ENCODE measurements at places on chromosomes 4 and X.

DNA sequence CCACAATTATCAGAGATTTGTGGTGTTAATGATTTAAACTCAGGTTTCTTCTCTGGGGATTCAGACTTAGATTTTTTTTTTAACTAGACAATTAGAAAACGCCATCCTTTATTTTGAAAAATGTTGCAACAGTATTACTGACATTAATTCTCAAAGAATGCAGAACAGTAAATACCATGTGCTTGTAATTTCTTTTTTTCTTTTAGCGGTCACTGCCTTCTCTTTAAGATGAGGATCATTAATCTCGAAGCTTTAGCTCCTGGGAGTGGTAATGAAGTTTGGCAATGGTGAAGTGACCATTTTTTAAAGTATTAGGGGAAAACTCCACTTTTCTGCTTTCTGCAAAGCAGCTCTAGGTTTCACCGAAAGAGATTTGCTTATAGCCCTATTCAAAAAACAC is 164.0 kb upstream of the MBNL3 start:
- DNase-seq: no peak

DNA sequence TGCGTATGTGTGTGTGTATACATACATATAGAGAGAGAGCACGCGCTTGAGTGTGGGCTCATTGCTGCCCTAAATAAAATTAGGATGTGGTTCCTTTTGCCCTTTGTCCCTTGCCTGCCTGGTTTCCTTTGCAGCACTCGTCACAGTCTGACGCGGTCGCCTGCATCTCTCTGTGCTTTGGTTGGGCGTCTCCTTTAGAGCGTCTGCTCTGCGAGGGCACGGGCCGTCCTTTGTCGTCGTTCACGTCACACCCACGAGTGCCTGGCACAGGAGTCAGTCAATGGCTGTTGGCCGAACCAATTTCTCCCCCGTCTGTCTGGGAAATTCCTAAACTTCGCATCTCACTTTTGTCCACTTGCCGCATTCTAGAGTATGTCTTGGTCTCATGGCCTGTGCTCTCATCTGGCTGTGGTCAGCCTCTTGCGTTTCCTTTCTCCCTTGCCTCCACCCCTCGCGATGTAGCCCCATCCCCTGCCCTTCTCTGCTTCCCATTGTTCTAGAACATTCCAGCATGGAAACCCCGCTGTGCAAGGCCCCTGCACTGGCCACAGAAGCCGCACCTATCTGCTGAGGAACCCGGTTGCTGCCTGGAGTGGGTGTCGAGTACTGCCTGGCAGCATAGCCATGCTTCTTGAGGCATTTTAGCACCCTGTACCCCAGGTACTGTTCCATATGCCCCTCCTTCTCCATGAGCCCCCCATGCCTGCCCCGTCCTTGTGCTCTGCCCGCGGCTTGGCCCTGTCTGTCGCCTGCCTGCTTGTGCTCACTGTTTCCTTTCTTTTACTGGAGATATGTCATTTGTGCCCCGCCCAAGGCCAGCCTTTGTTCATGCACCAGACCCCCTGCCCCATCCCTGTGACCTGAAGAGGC is 8.0 kb downstream of the MAEA start:
- DNase-seq: no peak

DNA sequence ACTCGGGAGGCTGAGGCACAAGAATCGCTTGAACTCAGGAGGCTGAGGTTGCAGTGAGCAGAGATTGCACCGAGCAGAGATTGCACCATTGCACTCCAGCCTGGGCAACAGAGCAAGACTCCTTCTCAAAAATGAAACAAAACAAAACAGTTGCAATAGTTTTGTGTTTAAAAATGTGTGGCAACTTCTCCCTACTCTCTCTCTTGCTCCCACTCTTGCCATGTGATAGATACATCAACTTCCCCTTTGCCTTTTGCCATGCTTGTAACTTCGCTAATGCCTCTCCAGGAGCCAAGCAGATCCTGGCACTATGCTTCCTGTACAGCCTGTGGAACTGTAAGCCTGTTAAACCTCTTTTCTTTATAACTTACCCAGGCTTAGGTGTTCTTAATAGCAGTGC is 52.5 kb upstream of the INTU start:
- no peak for DNase-seq

DNA sequence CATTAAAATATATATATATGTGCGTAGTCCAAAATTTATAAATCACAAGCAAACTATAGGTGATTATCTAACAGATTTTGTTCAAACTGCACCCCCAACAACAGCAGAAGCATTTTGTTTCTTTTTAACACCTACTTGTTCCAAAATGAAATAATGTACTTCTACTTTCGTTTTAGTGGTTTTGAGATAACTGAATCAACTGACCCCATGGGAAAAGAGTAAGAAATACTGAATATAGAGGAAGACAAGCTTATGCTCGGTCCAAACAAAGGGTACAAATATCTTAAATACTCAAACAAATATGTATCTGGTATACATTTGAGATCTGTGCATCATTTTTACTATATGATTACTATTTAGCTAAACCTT is 22.4 kb downstream of the MAP7D3 start:
- DNase-seq: no peak

GRCh38 chr4:152735396-152735859 is 44.1 kb downstream of the TIGD4 start:
- no peak for DNase-seq

GRCh38 chrX:14832151-14832550 is 40.7 kb downstream of the FANCB start:
- no peak for DNase-seq

DNA sequence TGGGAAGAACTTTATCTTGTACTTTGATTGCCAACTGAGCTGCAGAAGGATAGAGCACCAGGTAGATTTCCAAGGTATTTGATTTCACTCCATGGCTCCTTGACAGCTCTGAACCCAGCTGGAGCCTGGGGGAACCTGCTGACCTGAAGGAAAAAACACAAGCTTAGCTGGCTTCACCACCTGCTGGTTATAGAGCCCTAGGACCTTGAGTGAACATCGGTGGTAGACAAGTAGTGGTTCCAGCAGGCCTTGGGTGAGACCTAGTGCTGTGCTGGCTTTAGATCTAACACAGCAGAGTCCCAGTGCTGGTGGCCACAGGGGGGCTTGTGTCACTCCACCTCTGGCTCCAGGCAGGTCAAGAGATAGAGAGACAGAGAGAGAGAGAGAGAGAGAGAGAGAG is 1102.6 kb downstream of the ADGRL3 start:
- DNase-seq: no peak

DNA sequence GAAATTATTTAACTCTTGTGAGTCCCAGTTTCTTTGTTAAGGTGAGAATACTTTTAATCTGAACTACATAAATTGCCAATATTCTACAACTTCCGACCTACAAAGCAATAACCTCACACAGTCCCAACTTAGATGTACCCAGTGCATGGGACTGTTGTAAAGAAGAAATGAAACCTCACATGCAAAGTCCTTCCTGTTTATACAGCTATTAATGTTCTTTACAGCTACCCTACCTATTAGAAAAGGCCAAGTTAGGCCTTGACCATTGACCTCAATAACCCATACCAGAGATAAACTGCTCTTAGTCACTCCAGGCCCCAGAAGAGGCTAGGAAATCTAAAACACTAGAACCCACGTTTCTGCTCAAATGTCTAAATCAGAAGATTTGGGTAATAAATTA is 920.1 kb upstream of the TENM3 start:
- DNase-seq: no peak

- no peak for DNase-seq
Measured at GRCh38 chr4:16725252-16725651, 173.2 kb downstream of the LDB2 start.

GRCh38 chrX:39667191-39667590 is 430.6 kb downstream of the BCOR start:
- no peak for DNase-seq

GRCh38 chr4:128364565-128364964 is 77.0 kb upstream of the PGRMC2 start:
- DNase-seq: no peak

- no peak for DNase-seq
Measured at GRCh38 chr4:113604955-113605354, 156.6 kb downstream of the CAMK2D start.

- DNase-seq: no peak
Measured at GRCh38 chr4:114385195-114385985, 213.2 kb upstream of the UGT8 start.

DNA sequence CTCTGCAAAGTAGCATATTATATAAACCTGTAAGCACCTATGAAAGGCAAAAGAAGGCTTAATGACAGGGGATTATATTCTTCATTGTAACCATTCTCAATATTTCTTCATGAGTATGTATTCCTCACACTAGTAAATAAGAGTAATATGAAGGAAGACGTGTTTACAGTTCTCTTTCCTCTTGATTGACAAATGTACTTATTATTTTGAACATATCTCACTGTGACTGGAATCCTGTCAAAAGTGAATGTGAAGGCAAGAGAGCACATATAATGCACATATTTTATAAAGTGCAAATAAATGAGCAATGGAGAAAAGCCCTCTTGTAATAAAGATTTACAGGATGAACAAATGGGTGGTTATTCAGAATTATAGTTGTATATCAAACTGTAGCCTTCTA is 19.7 kb downstream of the FAM47A start:
- no peak for DNase-seq

DNA sequence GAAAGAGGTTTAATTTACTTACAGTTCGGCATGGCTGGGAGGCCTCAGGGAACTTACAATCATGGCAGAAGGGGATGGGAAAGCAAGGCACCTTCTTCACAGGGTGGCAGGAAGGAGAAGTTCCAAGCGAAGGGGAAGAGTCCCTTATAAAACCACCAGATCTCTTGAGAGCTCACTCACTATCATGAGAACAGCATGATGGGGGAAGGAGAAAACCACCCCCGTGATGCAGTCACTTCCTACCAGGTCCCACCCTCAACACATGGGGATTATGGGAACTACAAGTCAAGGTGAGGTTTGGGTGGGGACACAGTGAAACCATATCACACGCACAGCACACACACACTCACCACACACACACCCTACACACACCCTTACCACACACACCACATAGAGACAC is 104.3 kb downstream of the DCTD start:
- DNase-seq: no peak

GRCh38 chr4:5995901-5996623 is 22.2 kb downstream of the C4orf50 start:
- no peak for DNase-seq

GRCh38 chr4:56198265-56198664 is 189.0 kb downstream of the AASDH start:
- DNase-seq: no peak

GRCh38 chr4:153258750-153259149 is 54.5 kb downstream of the TRIM2 start:
- no peak for DNase-seq

GRCh38 chrX:13699183-13699826 is 10.4 kb downstream of the RAB9A start:
- DNase-seq: no peak

- DNase-seq: peak; percentile 23
Measured at GRCh38 chr4:180058691-180059215, 2184.4 kb upstream of the TENM3 start.

GRCh38 chr4:100041646-100042045 is 91.6 kb upstream of the H2AZ1 start:
- no peak for DNase-seq

DNA sequence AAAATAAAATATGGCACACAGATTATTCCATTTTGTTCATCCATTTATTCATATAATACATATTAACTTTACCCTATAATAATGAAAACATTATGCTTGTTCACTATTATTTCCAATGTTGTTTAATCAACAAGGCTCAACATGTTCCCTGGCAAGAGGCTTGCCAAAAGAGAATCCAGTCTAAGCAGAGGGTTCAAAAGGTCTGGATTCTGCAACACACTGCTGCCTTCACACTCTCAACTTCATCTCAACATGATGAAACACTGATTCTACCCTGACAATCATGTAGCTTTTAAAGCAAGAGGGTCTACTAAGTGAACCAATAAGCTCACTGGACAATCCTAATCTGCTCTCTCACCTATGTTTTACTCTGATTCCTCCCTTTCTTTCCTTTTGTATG is 101.1 kb downstream of the MID1 start:
- DNase-seq: no peak

DNA sequence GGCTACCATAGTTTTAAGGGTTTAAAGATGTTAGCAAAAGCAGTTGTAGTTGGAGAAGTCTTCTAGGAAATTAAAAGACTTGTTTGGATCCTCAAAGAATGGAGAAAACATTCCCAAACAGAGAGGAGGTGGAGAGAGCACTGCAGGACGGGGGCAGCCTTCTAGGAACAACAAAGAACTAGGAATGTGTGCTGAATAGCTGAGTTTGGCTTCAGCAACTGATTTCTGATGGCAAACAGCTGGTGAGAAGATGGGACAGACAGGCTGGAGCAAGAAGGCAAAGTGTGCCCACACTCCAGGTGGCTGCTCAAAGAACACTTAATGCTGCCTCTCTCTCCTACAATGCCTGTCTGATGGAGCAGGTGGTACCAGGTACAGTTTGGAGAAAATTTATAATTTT is 1331.1 kb downstream of the ADGRL3 start:
- DNase-seq: no peak

DNA sequence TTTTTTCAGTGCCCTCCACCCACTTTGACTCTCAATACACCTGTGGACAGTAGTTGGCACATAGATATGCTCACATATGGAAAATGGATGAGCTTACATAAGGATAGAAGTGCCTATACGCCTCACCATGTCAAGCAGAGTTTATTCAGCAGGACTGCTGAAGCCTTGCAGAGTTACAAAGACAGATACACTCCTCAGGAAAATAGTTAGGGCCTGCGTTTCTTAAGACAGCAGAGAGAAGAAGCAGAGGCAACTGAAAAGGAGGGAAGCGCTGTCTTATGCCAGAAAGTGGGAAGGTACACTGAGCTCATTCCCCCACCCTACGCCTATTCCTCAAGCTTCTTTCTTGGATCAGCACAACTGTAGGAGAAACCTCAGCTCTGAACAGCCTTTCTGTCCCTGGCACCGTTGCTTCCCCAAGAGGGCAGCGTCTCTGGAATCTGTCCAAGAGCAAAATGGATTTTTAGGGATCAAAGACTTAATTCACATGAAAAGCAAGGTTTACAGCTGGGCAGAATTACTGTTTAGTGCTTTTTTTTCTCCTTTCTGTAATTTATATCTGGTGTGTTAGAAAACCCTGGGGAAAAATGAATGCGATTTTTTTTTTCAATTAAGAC is 37.3 kb upstream of the MBTPS2 start:
- no peak for DNase-seq
